Aorta (tissue), 5 donors: ENCODE measurements at places on chromosomes 11 and 22. TPM values are rescaled to one million over a fixed set of nuclear protein-coding genes. Genes with fewer than 3 reads are reported as not detected.

GRCh38 chr11:90635151-90635550 lies 412.3 kb upstream of the CHORDC1 start:
- H3K4me3 ChIP-seq, result no peak overlapping the region
- no peaks in the 10 kb centered on the region for H3K4me1 ChIP-seq
- no peak overlapping the region for H3K27ac ChIP-seq
- no peak for DNase-seq

GRCh38 chr11:10483174-10483573 lies 28.1 kb downstream of the AMPD3 start:
- H3K36me3 ChIP-seq, result no peaks in the 10 kb centered on the region
- DNase-seq, result no peak
- H3K4me3 ChIP-seq, result no peak overlapping the region
- H3K27ac ChIP-seq, result no peak overlapping the region
- H3K27me3 ChIP-seq, result no peaks in the 10 kb centered on the region

DNA sequence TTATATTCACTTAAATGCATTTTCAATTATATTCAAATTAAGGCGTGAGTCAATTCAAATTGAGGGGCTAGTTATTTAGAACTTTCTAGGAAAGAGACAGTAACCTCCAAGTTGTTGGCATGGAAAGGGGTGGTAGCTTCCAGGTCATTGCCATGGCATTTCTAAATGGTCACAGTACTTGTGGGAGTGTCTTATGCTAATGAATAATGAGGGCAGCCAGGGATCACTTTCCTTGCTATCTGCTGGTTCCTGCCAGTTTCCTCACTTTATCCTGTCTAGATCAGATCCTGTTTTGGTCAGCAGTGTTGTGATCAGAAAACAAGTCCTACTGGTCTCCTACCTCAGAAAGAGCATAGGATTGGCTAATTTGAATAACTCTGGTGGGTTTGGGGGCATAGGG lies 21.8 kb upstream of the RNASEH2C start:
- H3K36me3 ChIP-seq, result no peaks in the 10 kb centered on the region
- no peak for DNase-seq
- no peak overlapping the region for H3K4me3 ChIP-seq
- H3K4me1 ChIP-seq, result no peaks in the 10 kb centered on the region

- no peak overlapping the region for H3K27ac ChIP-seq
Observed at GRCh38 chr11:48043991-48044512, 63.7 kb downstream of the PTPRJ start.

DNA sequence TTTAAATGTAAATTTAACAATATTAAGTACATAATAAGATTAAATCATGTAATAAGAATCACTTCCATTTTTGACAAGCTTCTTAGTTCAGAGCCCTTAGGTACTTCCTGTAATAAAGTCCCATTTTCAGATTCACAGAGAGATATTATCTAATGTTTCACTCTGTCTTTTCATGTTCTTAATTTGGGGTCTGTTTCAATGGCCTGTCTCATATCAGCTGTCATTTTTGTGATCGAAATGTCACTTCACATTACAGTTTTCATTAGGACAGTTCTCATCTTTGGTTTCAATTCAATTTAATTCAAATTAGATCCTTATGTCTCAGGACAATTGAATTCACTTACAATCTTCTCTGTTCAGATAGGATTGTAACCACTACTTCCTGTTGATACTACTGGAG lies 22.6 kb upstream of the OLFML1 start:
- no peak for DNase-seq
- H3K36me3 ChIP-seq, result no peaks in the 10 kb centered on the region
- no peak overlapping the region for H3K27ac ChIP-seq
- no peak overlapping the region for H3K4me3 ChIP-seq
- no peaks in the 10 kb centered on the region for H3K27me3 ChIP-seq

GRCh38 chr11:16841984-16842383 lies 103.5 kb downstream of the C11orf58 start:
- no peak overlapping the region for H3K27ac ChIP-seq
- H3K4me1 ChIP-seq, result no peaks in the 10 kb centered on the region
- no peak overlapping the region for H3K4me3 ChIP-seq
- DNase-seq, result no peak

The UPB1 gene
- 1.2 TPM for total RNA-seq

DNA sequence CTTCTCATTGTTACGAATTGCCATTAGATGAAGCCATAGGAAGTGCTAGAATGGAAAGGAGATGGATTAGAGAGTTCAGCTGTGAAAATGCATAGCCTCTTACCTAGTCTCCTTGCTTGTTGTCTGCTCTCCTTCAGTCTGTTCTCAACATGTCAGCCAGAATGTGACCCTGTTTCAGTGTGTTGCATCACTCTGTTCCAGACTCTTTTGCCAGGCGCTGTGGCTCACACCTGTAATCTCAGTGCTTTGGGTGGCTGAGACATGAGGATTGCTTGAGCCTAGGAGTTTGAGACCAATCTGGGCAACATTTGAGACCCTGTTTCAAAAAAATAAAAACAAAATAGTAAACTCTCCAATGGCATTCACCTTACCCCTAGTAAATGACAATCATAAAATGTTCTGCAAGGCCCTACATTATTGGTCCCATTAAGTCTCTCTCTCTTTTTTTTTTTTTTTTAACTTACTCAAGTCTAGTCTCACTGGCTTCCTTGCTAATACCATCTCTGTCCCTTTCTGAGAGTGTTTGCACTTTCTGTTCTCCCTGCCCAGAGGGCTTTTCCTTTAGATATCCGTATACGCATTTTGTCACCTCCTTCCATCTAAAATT lies 39.4 kb downstream of the CYP2R1 start:
- no peaks in the 10 kb centered on the region for H3K36me3 ChIP-seq
- no peaks in the 10 kb centered on the region for H3K27me3 ChIP-seq
- DNase-seq, result no peak

DNA sequence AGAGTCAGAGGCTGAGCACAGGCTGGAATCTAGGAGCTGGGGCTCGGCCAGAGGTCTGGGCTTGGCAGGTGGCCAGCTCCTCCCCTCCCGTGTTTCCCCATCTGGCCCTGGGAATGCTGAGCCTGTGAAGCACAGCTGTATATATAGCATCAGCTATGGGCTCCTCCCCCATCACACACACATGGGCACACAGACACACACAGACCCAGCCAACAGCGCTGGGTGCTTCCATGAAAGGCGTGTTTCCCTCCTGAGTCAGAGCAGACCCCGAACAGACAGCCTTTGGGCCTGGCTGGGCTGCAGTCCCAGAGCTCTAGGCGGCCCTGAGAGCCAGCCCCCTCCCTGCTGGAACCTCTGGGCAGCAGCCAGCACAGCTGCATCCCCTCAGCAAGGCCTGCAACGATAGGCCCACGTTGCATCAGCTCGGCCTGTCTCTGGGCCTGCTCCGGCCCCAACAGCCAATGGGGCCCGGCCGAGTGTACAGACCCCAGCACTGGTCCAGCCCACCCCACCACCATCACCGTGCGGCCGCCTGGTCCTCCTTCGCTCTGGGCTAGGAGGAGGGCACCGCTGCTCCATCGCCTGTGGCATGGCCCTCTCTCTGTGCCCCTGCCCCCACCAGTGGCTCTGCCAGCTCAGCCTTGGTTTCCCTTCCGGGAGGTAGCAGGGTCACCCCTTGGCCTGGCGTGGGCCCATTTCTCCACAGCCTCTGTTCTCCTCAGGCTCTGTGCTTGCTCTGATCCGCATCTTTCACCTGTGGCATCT lies 7.6 kb upstream of the SERPINH1 start:
- peak; percentile 97 for DNase-seq
- H3K36me3 ChIP-seq, result no peaks in the 10 kb centered on the region
- no peak overlapping the region for H3K4me3 ChIP-seq
- peak overlapping the region; percentile 91 for H3K27ac ChIP-seq

DNA sequence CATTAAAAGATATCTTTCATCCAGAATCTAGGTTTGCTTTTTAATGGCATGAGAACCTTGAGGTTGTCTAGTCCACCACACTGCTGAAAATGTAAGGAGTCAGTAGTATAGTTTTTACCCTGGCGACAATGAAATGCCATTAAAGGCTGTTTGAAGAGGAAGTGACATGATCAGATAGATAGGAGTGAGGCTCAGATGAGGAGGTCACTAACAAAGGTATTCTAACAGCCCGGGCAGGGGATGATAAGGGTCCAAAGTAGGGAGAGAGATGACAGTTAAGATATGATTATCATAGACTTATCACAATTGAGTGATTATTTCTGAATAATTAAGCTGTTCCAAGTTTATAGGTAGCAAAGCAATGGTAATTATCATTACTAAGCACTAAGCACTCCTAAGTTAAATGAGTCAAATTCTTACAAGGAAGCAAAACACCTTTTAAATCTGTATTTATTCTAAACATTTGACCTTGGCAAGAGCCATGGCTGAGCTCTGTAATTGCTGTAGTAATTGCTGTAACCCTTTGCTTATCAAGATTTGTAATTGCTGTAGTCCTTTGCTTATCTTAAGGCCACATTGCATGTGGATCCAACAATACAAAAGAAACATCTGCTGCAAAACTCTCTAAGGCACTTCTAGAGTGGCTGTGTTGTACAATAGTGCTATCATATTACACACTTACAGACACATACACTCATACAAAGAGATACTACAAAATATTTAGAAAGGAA lies 92.6 kb downstream of the ENTHD1 start:
- no peak for DNase-seq
- no peaks in the 10 kb centered on the region for H3K27me3 ChIP-seq
- no peaks in the 10 kb centered on the region for H3K4me1 ChIP-seq

GRCh38 chr11:65585396-65586246 lies 9.8 kb downstream of the EHBP1L1 start:
- no peak for DNase-seq
- H3K4me1 ChIP-seq, result peaks cover 2% of the 10 kb centered on the region
- no peak overlapping the region for H3K27ac ChIP-seq
- H3K27me3 ChIP-seq, result no peaks in the 10 kb centered on the region

DNA sequence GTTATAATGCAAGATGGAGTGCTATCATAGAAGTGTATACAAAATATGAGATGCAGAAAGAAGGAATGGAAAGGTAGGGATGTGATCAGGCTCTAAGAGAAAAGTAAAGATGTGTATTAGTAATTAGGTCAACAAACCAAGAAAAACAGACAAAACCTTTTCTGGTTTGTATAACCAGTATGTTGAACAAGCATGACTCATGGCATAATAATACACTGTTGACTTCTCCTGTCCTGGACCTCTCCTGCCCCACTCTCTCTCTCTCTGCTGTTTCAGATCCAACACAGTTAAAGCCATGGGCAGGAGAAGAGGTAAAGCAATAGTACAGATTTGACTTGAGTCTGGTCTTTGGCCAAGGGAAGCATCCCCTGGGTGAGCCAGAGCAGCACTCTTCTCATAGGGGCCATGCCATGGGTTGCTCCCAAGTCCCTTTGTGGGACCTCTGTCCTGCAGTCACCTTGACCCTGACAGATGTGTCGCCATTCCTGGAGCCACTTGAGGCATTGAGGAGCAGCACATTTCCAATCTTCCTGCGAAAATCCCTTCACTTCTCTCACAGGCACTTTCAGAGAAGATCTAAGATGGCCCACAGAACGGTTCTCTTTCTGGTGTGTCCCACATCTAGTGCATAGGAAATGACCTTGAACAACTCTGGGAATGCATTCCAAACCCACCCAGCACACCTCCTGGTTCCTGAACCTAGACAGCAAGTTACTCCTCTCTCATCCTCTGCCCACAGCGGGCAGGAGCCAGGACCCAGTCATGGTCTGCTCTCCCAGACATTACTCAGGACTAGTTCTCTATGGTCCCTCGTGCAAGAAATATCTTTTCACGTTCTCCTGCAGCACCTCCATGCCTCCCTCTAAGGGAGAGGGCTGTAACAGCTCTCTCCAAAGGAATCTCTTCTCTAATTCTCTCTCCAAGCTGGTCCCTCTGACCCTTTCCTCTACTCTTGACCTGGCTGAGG lies 58.2 kb upstream of the PRSS23 start:
- DNase-seq, result no peak
- H3K36me3 ChIP-seq, result no peaks in the 10 kb centered on the region
- peaks cover 3% of the 10 kb centered on the region for H3K4me1 ChIP-seq
- no peak overlapping the region for H3K4me3 ChIP-seq
- peak overlapping the region; percentile 85 for H3K27ac ChIP-seq
- H3K27me3 ChIP-seq, result no peaks in the 10 kb centered on the region

The PRG3 gene
- not detected for total RNA-seq

GRCh38 chr22:22698263-22698750 lies 53.9 kb downstream of the GGTLC2 start:
- no peaks in the 10 kb centered on the region for H3K27me3 ChIP-seq
- H3K27ac ChIP-seq, result no peak overlapping the region
- H3K4me1 ChIP-seq, result no peaks in the 10 kb centered on the region
- no peak overlapping the region for H3K4me3 ChIP-seq

DNA sequence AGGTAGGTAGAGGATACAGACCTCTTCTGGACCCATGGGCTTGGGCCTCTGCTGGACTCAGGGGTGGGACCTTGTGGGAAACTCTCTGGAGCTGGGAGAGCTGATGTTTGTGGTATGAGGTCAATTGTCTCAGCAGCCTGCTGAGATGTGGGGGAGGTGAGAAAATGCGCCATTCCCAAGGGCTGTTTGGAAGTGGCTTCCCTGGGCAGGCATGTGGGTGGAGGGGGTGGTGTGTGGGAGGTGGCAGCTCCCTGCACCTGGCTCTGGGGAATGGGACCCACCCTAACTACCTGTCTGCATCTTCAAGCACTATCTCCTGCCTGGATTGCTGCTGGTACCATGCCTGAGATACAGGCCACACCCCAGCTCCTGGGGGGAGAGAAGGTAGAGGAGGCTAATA lies 97.4 kb upstream of the THY1 start:
- no peaks in the 10 kb centered on the region for H3K27me3 ChIP-seq
- DNase-seq, result no peak
- no peaks in the 10 kb centered on the region for H3K36me3 ChIP-seq
- H3K4me1 ChIP-seq, result no peaks in the 10 kb centered on the region
- H3K27ac ChIP-seq, result no peak overlapping the region
- no peak overlapping the region for H3K4me3 ChIP-seq

GRCh38 chr22:27633296-27633871 lies 168.2 kb downstream of the MN1 start:
- H3K27me3 ChIP-seq, result no peaks in the 10 kb centered on the region
- no peak overlapping the region for H3K27ac ChIP-seq
- no peak overlapping the region for H3K4me3 ChIP-seq
- no peak for DNase-seq
- no peaks in the 10 kb centered on the region for H3K36me3 ChIP-seq

The C22orf15 gene
- 0.69 TPM for total RNA-seq

- no peaks in the 10 kb centered on the region for H3K36me3 ChIP-seq
- H3K27ac ChIP-seq, result no peak overlapping the region
- H3K4me3 ChIP-seq, result no peak overlapping the region
- no peaks in the 10 kb centered on the region for H3K4me1 ChIP-seq
Observed at GRCh38 chr11:28874706-28875105, 766.5 kb downstream of the METTL15 start.

GRCh38 chr11:83726316-83726715 lies 440.1 kb upstream of the CCDC90B start:
- H3K27ac ChIP-seq, result no peak overlapping the region
- H3K4me1 ChIP-seq, result no peaks in the 10 kb centered on the region
- DNase-seq, result no peak
- H3K4me3 ChIP-seq, result no peak overlapping the region
- H3K36me3 ChIP-seq, result no peaks in the 10 kb centered on the region
- no peaks in the 10 kb centered on the region for H3K27me3 ChIP-seq

- H3K4me1 ChIP-seq, result no peaks in the 10 kb centered on the region
- no peak overlapping the region for H3K27ac ChIP-seq
- DNase-seq, result no peak
- H3K36me3 ChIP-seq, result no peaks in the 10 kb centered on the region
Observed at GRCh38 chr11:65700399-65700798, 11.7 kb upstream of the KAT5 start.

The OR5A1 gene
- total RNA-seq, result not detected

The JAML gene
- total RNA-seq, result 29.5 TPM

The LMNTD2 gene
- total RNA-seq, result 1.4 TPM

The MS4A12 gene
- total RNA-seq, result not detected

The GGTLC2 gene
- not detected for total RNA-seq

The TTC36 gene
- total RNA-seq, result 0.42 TPM
